ENCODE measurements at places on chromosomes 4 and X.

DNA sequence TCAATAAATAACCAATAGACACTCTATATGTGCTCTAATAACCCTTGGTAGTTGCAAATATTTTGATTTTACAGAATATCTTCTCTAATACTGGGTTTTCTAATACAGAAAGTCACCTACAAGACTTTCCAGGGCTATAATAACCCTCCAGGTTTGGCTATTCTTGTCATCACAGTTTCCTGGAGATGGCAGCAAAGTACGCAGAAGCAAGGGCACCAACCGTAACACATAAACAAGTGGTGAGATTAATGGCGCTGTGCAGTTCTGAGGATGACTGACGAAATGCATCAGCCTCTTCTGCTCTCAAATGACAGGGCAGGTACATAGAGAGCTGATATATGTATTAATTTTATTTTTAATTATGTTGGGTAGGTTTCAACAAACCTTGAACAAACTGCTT lies 122.4 kb downstream of the C4orf33 start:
- DNase-seq, result no peak

- DNase-seq, result no peak
Observed at GRCh38 chrX:133994576-133994975, 9.2 kb upstream of the GPC3 start.

GRCh38 chr4:189792924-189793618 lies 147.6 kb upstream of the FRG1 start:
- peak; percentile 82 for DNase-seq

DNA sequence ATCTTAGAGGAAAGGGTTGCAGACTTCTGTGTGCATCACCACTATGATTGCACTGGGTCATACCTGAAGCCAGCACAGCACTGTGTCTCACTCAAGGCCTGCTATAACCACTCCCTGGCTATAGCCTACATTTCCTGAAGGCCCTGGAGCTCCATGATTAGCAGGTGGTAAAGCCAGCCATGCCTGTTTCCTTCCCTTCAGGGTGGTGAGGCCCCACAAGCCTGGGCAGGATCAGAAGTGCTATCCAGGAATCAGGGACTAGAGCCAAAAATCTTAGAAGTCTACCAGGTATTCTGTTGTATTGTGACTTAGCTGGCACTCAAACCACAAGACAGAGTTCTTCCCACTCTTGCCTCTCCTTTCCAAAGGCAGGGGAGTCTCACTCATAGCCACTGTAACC lies 734.6 kb downstream of the GLUD2 start:
- DNase-seq, result no peak

- peak; percentile 47 for DNase-seq
Observed at GRCh38 chrX:139932073-139932900, 566 bp downstream of the ATP11C start.

GRCh38 chrX:10365532-10366265 lies 208.9 kb downstream of the CLCN4 start:
- DNase-seq, result no peak

GRCh38 chr4:88820698-88821415 lies 123.2 kb upstream of the NAP1L5 start:
- DNase-seq, result no peak

GRCh38 chr4:144666539-144667175 lies 20.7 kb downstream of the HHIP start:
- DNase-seq, result no peak
